ENCODE measurements at places on chromosomes 5 and 9. TPM values are rescaled to one million over a fixed set of nuclear protein-coding genes. Genes with fewer than 3 reads are reported as not detected.

GRCh38 chr5:33379757-33380156 lies 61.0 kb upstream of the TARS1 start:
- no peak for DNase-seq

- no peak for DNase-seq
Observed at GRCh38 chr5:57225553-57225952, 51.7 kb downstream of the GPBP1 start.

DNA sequence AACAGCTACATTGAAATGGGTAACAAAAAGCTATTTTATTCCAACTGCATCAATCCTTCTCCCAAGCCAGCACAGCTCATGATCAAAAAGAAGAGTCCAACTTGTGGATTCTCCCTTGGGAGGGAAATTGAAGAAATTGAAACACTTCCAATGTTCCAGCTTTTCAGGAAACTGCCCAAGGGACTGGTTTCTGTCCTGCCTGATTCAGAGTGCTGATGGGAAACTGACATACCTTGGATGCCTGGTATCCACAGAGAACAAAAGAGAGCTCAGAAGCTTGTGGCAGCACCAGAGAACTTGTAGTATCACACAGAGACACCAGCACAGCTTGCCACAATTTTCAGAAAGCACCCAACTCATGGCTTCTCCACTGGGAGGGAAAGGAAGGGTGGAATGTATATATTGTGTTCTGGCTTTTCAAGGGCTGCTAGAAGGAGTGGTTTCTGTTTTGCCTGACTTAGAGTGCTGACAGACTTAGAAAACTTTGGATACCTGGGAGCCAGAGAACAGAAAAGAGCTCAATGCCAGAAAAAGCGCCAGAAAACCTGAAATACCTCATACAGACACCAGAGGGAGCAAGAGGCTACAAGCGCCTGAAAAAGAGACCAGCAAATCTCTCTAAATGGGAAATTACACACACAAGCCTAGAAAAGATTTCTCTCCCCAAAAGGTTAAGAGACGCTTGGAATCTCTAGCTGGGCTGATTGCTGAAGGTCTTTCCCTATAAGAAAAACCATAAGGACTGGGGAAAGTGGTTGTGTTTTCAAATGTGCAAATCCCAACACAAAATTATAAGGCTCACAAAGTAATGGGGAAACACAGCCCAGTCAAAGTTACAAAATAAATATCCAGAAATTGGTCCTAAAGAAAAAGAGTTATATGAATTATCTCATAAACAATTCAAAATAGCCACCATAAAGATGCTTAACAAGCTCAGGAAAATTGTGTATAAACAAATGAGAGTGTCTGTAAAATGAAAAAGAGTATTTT lies 178.8 kb downstream of the SPOCK1 start:
- DNase-seq, result peak; percentile 30

DNA sequence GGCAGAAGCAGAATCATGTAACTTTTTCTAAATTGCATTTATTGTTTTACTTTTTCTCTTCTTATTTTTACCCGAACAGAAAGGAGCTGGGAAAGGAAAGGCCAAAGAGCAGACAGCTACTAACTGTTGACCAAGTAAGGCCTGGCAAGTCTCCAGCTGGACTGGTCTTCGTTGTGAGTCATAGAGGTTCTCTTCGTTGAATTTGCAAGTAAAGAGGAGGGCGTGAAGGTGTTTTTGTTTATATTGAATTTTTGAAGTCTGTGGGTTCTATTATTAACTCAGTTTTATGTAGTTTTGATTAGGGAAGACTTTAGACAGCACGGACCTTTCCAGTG lies 416.5 kb upstream of the CCNH start:
- DNase-seq, result no peak

- no peak for DNase-seq
Observed at GRCh38 chr5:101717721-101718120, 578.4 kb downstream of the SLCO4C1 start.

DNA sequence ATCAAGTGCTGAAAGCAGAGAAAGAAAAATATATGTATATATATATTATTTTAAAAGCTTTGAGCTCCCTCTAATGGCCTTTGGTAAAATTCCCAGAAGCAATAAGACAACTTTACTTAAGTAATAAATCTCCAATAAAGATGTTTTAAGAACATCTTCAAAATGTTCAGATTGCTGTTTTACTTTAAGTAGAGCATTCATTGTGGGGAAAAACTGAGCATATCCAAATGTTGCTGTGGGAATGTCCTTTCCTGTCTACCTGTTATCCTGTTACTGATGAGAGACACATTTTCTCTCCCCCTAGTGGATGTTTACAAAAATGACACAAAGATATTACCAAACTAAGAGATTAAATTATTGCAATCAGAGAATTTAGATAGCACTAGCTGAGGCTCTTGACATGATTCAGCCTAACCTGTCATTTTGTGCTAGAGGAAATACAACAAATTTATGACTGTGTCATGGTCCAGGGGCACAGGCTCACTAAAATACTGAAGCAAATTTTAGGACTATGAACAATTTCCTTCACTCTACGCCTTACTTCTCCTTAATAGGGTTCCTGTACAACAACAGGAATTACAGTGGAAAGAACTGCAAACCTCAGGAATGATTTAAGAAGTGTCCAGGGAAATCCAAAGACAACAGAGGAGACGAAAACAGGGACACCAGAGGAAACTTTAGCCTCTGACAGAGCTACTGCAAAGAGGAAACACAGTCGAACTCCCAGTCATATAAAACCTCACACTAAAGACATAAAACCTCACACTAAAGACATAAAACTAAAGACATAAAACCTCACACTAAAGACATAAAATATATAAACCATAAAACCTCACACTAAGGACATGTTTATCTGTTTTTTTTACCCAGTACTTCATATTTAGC lies 24.3 kb upstream of the PRRC1 start:
- no peak for DNase-seq

ZNF366 gene
- not detected for total RNA-seq

SPEF2 gene
- 15.6 TPM for total RNA-seq

GPR151 gene
- total RNA-seq, result not detected

CTXN3 gene
- total RNA-seq, result not detected

Measured in progenitor cell of endocrine pancreas (in vitro differentiated cells).